Neuronal stem cell (in vitro differentiated cells): ENCODE measurements at places on chromosomes 5 and 9.

DNA sequence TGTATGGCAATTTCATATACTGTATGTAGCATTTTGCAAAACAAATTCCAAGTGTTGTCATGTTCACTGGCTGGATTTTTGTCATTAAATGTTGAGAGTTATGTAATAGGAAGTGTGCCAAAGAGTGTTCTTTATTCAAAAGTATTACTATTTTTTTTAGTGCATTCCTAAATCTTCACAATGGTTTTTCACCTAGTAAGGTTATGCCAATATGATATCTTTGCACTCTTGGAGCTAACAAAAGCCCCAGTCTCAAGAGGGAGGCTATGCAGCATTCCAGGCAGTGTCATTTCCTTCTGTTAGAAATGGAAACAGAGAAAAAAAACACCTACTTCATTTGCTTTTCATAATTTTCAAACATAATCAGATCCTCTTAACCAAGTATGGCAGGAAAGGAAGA lies 5.1 kb upstream of the SSBP2 start:
- no peak for DNase-seq

- peak; percentile 27 for DNase-seq
Observed at GRCh38 chr5:54243483-54244080, 66.8 kb downstream of the ARL15 start.

GRCh38 chr5:72237415-72237814 lies 82.6 kb downstream of the MRPS27 start:
- DNase-seq, result no peak

DNA sequence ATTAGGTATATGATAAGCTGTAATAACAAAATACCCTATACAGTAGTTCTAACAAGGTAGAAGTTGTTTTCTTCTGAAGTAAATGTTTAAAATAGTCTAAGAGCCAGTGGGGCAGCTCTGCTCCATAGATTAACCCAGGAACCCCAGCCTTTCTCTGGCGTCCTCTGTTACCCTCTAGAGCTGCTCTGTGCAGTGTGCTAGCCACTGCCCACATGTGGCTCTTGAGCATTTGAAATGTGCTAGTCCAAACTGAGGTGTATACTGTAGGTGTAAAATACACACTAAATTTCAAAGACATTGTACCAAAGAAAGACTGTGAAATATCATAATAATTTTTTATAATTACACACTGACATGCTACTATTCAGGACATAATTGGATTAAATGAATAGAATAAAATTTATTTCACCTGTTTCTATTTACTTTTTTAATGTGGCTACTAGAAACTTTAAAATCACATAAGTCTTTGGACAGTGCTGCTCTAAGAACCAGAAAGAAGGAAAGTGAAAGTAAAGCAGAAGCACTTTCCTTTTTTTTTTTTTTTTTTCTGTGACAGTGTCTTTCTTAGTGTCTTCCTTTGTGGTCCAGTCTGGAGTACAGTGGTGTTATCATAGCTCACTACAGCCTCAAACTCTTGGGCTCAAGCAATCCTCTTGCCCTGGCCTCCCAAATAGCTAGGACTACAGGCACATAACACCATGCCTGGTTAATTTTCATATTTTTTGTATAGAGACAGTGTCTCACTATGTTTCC lies 39.3 kb downstream of the RAI14 start:
- DNase-seq, result no peak

- no peak for DNase-seq
Observed at GRCh38 chr9:130192382-130192999, 20.3 kb downstream of the NCS1 start.

- DNase-seq, result no peak
Observed at GRCh38 chr9:2346277-2346913, 275.2 kb upstream of the VLDLR start.

- DNase-seq, result no peak
Observed at GRCh38 chr9:91740701-91741100, 209.3 kb downstream of the ROR2 start.

DNA sequence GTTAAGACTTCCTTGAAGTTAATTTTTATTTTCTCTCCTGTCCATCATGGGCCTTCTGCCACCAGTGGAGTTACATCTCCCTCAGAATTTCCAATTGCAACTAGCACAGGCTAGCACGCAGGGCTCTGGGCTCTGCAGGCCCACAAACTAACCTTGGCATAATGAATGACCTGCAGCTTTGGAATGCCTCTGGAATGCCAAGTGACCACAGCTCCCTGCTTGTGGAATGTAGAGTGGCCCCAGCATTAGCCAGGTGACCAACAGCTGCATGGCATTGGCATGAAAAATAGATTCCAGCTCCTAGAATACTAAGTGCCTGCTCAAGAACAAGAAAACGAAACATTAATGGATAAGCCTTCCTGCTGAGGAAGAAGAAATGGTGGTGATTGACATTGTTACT lies 726.1 kb downstream of the BRINP1 start:
- DNase-seq, result peak; percentile 8

DNA sequence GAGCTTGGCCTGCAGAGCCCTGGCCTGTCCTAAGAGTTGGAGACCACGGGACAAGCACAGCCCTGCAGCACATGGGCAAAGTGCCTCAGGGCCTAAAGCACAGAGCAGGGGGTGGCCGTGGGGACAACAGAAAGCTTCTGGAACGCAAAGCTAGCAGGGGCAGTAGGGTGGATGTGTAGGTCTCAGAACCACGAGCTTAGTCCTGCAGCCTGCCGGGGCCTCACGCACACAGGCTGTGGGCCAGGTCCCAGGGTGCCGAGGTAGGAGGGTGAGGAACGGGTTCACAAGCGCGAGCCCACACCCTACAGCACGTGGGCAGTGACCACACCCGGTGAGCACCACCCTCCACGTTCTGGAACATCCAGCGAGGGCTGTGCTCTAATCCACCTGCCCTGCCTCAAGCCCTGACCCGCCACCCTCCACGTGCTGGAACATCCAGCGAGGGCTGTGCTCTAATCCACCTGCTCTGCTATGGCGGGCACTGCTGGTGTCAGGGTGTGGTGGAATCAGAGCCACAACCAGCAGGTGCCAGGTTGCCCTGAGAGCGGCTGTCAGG lies 9.3 kb downstream of the CLPTM1L start:
- no peak for DNase-seq

DNA sequence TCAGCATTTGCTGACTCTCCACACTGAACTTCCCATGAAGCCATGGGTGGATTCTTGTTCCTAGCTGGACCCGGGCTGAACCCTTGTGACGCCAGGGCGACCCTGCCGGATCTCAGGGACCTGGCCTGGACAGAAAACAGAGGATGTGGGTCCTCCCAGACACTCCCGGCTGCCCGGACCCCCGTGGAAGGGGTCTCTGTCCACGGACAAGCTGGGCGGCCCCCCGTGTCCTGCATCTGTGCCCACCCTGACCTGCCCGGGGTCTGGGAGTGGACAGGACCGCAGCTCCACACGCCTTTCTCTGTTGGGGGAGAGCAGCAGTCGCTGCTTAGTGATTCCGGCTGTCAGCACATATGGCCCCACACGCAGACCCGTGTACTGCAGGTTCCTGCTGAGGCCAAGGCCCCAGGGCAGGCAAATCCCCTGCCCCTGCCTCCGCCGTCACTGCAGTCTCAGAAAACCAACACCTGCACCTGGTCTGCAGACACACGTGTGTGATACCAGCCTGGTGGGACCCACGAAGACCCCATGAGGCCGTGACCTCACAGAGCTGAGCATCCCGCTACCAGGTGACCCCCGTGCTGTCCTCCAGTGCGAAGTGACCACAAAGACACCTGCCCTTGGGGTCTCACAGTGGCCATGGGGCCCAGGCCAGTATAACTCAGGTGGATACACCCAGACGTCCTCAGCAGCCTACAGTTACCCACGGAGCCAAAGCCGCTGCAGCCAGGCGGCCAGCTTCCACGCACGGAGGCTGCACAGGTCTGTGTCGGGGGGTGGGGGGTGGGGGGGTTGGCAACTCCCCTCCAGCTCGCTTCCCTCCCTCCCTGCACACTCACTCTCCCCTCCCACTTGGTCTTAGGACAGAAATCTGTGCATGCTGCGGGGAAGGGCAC lies 50.6 kb downstream of the NKD2 start:
- DNase-seq, result no peak

DNA sequence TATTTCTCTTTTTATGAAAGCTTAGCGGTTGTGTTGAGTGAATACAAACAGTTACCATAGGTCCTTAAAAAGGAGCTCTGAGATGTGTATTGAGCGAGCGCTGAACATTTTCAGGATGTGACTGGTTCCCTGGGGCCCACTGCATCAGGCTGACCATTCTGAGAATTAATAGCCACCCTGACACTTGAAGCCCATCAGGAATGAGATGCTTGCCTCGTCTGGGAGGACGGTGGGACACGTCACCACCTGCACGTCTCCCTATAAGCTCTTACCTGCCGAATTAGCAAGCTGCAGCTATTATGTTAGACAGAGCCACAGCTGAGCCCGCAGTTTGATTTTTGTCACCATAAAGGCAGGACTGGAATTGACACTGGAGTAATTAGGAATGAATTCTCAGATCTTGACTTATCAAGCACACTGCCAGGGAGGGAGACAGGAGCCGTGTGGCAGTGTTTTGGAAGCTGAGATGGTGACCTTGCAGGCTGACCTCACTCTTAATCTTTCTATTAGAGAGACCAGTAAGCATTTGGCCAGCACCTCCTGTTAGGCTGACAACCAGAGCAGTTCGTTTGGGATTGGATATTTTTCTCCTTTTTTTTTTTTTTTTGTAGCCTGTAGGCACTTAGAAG lies 373.1 kb upstream of the WWC1 start:
- no peak for DNase-seq

GRCh38 chr5:96861076-96861475 lies 15.2 kb upstream of the ERAP2 start:
- DNase-seq, result no peak

DNA sequence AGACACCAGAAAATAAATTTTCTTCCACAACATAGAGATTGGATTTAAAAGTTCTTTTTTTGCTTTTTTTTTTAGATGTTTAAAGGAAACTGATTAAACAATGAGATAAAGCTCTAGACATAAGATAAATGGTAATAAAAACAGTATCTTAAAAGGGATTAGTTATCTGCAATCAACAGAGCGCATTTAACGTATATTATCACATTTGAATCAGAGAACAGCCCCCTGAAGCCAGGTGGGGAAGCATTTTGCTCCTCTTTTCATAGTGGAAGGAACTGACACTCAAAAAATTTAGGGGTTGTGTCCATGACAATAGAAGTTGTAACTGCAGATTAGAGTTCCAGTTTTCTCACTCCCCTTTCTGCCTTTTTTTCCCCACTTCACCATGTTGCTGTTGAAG lies 367.6 kb downstream of the SPATA31D1 start:
- DNase-seq, result no peak

GRCh38 chr9:138105561-138106505 lies 228.3 kb downstream of the CACNA1B start:
- DNase-seq, result no peak

- no peak for DNase-seq
Observed at GRCh38 chr9:114317665-114318357, 5.1 kb upstream of the ORM1 start.

GRCh38 chr5:36596756-36597155 lies 9.7 kb upstream of the SLC1A3 start:
- no peak for DNase-seq

DNA sequence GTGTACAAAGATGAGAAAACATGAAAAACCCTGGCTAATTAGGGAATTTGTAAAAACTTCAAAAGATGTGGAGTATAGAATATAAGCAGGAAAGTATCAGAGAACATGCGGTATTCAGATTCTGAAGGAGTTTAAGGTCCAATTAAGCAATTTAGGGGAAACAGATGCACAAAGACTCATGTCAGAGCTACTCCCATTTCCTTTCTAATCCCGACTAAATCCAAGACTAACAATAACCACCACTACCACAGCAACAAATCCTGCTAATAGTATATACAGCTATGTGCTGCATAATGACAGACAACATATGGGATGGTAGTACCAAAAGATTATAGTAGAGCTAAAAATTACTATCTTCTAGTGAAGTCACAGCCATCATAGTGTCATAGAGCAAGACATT lies 102.1 kb downstream of the LURAP1L start:
- no peak for DNase-seq
